NCI-H69 (cell line): ENCODE measurements at places on chromosomes 3 and 15.

GRCh38 chr3:128987302-128988100 lies 6.4 kb downstream of the CFAP92 start:
- no peak for DNase-seq

- DNase-seq, result no peak
Measured at GRCh38 chr15:58934521-58934920, 1.0 kb upstream of the SLTM start.

GRCh38 chr3:78765671-78766485 lies 1001.9 kb downstream of the ROBO1 start:
- DNase-seq, result peak; percentile 90

GRCh38 chr15:58795825-58796224 lies 24.7 kb downstream of the MINDY2 start:
- DNase-seq, result no peak

DNA sequence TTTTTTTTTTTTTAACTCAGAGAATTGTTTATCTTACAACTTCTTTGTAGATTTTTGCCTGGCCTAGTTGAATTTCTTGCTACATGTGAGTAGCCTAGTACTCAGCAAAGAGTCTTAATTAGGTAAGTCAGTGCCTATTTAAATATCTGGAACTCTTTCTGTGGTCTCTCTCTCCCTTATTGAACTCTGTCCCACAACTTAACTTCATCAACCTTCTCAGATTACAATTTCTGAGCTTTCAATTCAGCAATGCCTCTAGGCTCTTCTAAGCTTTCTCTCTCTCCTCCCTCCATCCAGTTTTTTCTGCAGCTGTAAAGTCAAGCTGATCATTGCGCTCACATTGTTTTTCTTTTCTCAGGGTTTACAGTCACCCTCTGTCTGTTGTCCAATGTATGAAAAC lies 517.6 kb upstream of the ROBO1 start:
- DNase-seq, result peak; percentile 11

- no peak for DNase-seq
Measured at GRCh38 chr15:92109191-92109873, 255.8 kb downstream of the SLCO3A1 start.

GRCh38 chr3:31159331-31160039 lies 265.0 kb upstream of the GADL1 start:
- no peak for DNase-seq

GRCh38 chr15:76730262-76730661 lies 174.9 kb downstream of the SCAPER start:
- DNase-seq, result no peak

DNA sequence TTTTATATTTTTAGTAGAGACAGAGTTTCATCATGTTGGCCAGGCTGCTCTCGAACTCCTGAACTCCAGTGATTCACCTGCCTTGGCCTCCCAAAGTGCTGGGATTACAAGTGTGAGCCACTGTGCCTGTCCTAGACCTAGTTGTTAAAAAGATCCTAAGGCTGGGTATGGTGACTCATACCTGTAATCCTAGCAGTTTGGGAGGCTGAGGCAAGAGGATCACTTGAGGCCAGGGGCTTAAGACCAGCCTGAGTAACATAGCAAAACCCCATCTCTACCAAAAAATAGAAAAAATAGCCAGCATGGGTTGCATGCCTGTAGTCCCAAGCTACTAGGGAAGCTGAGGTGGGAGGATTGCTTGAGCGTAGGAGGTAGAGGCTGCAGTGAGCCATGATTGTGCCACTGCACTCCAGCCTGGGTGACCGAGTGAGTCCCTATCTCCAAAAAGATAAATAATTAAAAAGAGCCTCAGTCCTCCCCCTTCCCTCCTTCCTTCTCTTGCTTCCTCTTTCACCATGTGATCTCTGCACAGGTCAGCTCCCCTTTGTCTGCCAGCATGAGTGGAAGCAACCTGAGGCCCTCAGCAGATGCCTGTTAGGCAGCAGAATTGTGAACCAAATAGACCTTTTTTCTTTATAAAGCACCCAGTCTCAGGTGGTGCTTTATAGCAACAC lies 9.8 kb upstream of the FNDC3B start:
- DNase-seq, result no peak
